IMR-90 (cell line): ENCODE measurements at places on chromosomes 7 and 10. TPM values are rescaled to one million over a fixed set of nuclear protein-coding genes. Genes with fewer than 3 reads are reported as not detected.

MARVELD1 gene
- 12.0 and 15.6 TPM in 2 replicates for total RNA-seq

GJD4 gene
- not detected in 2 replicates for total RNA-seq

GRCh38 chr7:115221456-115221855 lies 299.6 kb downstream of the MDFIC start:
- H3K4me1 ChIP-seq, result peaks cover 3% of the 10 kb centered on the region
- DNase-seq, result peak; percentile 54
- no peaks in the 10 kb centered on the region for H3K36me3 ChIP-seq
- H3K4me3 ChIP-seq, result no peak overlapping the region
- H3K27me3 ChIP-seq, result no peaks in the 10 kb centered on the region

DNA sequence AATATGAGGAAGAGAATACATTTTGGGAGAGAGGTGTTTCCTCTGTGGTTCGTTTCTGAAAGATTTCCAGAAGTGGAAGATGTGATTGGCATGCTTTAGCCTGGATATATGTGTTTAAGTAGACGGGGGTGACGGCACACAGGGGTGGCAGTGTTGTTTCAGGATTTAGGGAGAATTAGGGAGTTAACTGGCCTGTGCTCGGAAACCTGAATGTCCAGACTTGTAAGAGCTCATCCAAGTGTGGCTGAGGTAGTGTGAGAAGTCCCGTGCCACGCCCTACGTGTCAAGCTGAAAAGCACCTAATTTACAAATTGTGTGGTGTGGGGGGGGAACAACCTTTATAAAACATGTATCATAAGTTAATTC lies 1.1 kb downstream of the RALA start:
- H3K4me3 ChIP-seq, result peak overlapping the region; percentile 67
- H3K27ac ChIP-seq, result peak overlapping the region; percentile 76
- peaks cover 9% of the 10 kb centered on the region; the same call in 1 of the 2 replicates for H3K4me1 ChIP-seq
- no peaks in the 10 kb centered on the region; the same call in 1 of the 2 replicates for H3K36me3 ChIP-seq
- DNase-seq, result no peak
- H3K27me3 ChIP-seq, result no peaks in the 10 kb centered on the region

DNA sequence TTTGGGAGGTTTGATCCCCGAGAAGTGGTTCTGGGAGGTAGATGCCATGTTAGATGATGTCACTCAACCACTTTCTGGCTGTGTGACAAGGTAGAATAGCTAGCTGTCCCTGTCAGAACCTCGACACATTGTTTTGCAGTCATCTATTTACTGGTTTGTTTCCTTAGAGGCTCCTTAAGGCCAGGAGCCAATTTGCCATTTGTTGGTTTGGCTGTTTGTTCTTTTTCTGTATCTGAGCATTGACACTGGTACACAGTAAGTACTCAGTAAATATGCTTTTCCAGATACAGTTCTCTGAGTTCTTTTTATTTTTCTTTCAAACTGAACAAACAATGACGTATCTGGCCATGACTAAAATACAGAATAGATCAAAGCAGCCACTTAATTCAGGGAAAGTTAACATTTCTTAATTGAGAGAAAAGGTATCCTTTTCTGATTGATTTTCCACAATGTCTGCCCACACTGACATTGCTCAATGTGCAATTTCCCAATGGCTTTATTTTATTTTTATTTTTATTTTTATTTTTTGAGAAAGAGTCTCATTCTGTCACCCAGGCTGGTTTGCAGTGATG lies 121.6 kb downstream of the SPAG6 start:
- H3K4me1 ChIP-seq, result no peaks in the 10 kb centered on the region
- H3K36me3 ChIP-seq, result no peaks in the 10 kb centered on the region
- peaks cover 26% of the 10 kb centered on the region for H3K27me3 ChIP-seq
- no peak for DNase-seq

DNA sequence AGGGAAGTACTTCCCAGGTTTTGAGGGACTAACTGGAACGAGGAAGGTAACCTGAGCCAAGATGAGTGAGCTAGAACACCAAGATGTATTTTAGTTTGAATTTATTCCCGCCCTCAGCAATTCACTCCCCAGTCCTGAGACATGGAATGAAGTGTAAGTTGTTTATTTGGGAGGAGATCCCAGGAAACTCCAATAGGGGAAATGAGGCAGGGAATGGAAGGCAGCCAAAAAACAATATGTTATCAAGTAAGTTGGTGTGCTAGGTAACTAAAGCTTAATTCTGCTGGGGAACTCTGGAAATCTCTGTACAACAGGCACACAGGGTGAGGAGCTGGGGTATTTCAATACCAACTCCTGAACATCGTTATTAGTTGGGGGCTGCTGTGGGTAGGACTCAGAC lies 189.7 kb upstream of the HDAC9 start:
- no peak overlapping the region for H3K4me3 ChIP-seq
- no peaks in the 10 kb centered on the region for H3K36me3 ChIP-seq
- H3K4me1 ChIP-seq, result no peaks in the 10 kb centered on the region

- no peaks in the 10 kb centered on the region for H3K27me3 ChIP-seq
- no peak overlapping the region for H3K27ac ChIP-seq
- no peaks in the 10 kb centered on the region for H3K4me1 ChIP-seq
- no peaks in the 10 kb centered on the region for H3K36me3 ChIP-seq
Observed at GRCh38 chr10:74651565-74651964, 174.8 kb upstream of the KAT6B start.

PON2 gene
- 36.2 and 49.7 TPM in 2 replicates for total RNA-seq

- H3K27me3 ChIP-seq, result no peaks in the 10 kb centered on the region
- peak overlapping the region; percentile 97 for H3K27ac ChIP-seq
- DNase-seq, result no peak
- no peak overlapping the region for H3K4me3 ChIP-seq
- peaks cover 2% of the 10 kb centered on the region for H3K36me3 ChIP-seq
- H3K4me1 ChIP-seq, result peaks cover 59% of the 10 kb centered on the region
Observed at GRCh38 chr7:2823130-2823529, 21.0 kb downstream of the GNA12 start.

DNA sequence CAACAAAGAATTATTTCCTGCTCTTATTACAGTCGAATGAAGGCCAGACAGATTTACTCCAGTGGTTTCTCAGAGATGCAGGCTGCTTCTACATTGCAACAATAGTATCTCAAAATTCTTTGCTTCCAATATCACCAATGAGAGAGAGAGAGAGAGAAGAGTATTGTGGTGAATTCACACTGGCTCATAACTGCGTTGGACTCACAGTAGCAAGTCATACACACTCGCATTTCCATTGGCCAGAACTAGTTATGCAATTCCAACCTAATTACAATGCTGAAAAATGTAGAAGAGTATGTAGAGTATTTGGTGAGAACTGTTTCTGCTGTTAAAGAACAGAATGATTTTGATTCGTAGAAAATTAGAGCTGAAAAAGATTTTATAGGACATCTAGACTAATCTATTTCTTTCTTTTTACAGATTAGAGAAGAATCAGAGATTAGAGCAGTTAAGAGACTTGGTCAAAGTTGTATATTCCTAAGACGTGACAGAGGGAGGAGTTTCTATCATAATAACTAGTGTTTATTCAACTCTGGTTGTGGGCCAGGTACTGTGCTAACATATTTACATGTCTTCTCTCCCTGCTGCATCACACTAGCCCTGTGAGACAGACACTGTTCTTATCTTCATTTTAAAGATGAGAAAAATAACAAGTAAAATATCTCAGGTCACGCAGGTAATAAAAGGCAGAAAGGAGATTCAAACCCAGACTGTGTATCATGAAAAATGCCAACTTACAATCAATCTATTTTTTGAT lies 34.6 kb upstream of the PDK4 start:
- H3K4me1 ChIP-seq, result no peaks in the 10 kb centered on the region
- no peak for DNase-seq
- H3K27ac ChIP-seq, result no peak overlapping the region
- no peaks in the 10 kb centered on the region for H3K27me3 ChIP-seq

GRCh38 chr7:121546632-121547543 lies 150.8 kb upstream of the FAM3C start:
- H3K27ac ChIP-seq, result no peak overlapping the region
- peaks cover 4% of the 10 kb centered on the region for H3K27me3 ChIP-seq
- DNase-seq, result no peak
- H3K4me1 ChIP-seq, result 0 out of 2 replicates have a peak, but pooled peaks cover 3% of the 10 kb centered on the region
- no peaks in the 10 kb centered on the region for H3K36me3 ChIP-seq
- no peak overlapping the region for H3K4me3 ChIP-seq

- no peak for DNase-seq
- H3K27ac ChIP-seq, result no peak overlapping the region
- no peaks in the 10 kb centered on the region for H3K36me3 ChIP-seq
- H3K27me3 ChIP-seq, result no peaks in the 10 kb centered on the region
- H3K4me3 ChIP-seq, result no peak overlapping the region
Observed at GRCh38 chr7:4168041-4168440, 514.1 kb upstream of the FOXK1 start.

- H3K36me3 ChIP-seq, result no peaks in the 10 kb centered on the region
- DNase-seq, result no peak
- no peak overlapping the region for H3K4me3 ChIP-seq
- H3K27ac ChIP-seq, result no peak overlapping the region
Observed at GRCh38 chr10:77608281-77608680, 29.3 kb downstream of the KCNMA1 start.

GRCh38 chr7:158782761-158783401 lies 46.4 kb downstream of the ESYT2 start:
- H3K27me3 ChIP-seq, result no peaks in the 10 kb centered on the region
- H3K4me1 ChIP-seq, result peaks cover 9% of the 10 kb centered on the region
- H3K4me3 ChIP-seq, result no peak overlapping the region

DNA sequence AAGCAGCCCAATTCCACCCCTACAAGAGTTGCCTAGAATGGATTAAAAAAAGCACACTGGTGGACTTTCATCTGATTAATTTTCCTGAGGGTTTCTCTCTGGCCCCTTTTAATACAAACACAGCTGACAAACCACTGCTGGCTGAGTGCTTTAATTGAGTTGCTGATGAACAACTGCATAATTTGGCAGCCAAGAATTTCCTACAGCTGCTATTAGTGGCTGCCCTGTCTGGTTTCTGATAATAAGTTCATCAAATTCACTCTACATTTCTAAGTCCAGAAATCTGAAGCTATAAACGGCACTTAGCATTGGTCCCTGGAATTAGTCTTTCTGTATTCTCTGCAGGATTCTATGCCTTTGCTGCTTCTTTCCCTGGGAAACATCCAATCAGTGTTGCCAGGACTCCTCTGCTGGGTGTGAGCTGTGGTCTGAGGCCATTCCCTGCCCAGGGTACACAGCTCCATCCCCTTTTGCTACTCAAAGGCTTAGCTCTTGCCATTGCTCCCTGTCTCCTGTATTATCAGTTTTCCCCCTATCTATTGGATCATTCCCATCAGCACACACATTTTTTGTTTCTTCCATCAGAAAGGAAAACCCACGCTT lies 110.6 kb downstream of the LSM5 start:
- H3K4me1 ChIP-seq, result no peaks in the 10 kb centered on the region
- DNase-seq, result no peak
- H3K4me3 ChIP-seq, result no peak overlapping the region
- H3K27me3 ChIP-seq, result no peaks in the 10 kb centered on the region
- no peaks in the 10 kb centered on the region for H3K36me3 ChIP-seq

GRCh38 chr10:133616371-133617130 lies 10.0 kb downstream of the FRG2B start:
- H3K27me3 ChIP-seq, result no peaks in the 10 kb centered on the region
- no peaks in the 10 kb centered on the region for H3K36me3 ChIP-seq
- H3K27ac ChIP-seq, result no peak overlapping the region
- no peak for DNase-seq

OR9A4 gene
- total RNA-seq, result not detected in 2 replicates

GRCh38 chr10:79403441-79404230 lies 41.8 kb downstream of the ZCCHC24 start:
- H3K4me3 ChIP-seq, result no peak overlapping the region
- H3K27ac ChIP-seq, result peak overlapping the region; percentile 50; the same call in 1 of the 2 replicates
- H3K36me3 ChIP-seq, result peaks cover 32% of the 10 kb centered on the region
- no peaks in the 10 kb centered on the region for H3K27me3 ChIP-seq
- DNase-seq, result no peak
- H3K4me1 ChIP-seq, result peaks cover 73% of the 10 kb centered on the region

EBLN1 gene
- not detected in 2 replicates for total RNA-seq

CPN1 gene
- total RNA-seq, result not detected in 2 replicates

GHRHR gene
- not detected in 2 replicates for total RNA-seq

MNX1 gene
- not detected in 2 replicates for total RNA-seq

OPTN gene
- total RNA-seq, result 34.8 and 56.9 TPM in 2 replicates

GRCh38 chr10:34690383-34691049 lies 124.6 kb downstream of the PARD3 start:
- no peak overlapping the region for H3K27ac ChIP-seq
- H3K4me3 ChIP-seq, result no peak overlapping the region
- DNase-seq, result no peak

- peaks cover 13% of the 10 kb centered on the region for H3K4me1 ChIP-seq
- no peak for DNase-seq
- H3K27ac ChIP-seq, result no peak overlapping the region
- no peaks in the 10 kb centered on the region for H3K27me3 ChIP-seq
Observed at GRCh38 chr7:22715969-22716368, 11.0 kb upstream of the IL6 start.

GRCh38 chr7:40659231-40659630 lies 524.4 kb downstream of the SUGCT start:
- no peaks in the 10 kb centered on the region; the same call in 1 of the 2 replicates for H3K4me1 ChIP-seq
- no peak overlapping the region for H3K4me3 ChIP-seq

DNA sequence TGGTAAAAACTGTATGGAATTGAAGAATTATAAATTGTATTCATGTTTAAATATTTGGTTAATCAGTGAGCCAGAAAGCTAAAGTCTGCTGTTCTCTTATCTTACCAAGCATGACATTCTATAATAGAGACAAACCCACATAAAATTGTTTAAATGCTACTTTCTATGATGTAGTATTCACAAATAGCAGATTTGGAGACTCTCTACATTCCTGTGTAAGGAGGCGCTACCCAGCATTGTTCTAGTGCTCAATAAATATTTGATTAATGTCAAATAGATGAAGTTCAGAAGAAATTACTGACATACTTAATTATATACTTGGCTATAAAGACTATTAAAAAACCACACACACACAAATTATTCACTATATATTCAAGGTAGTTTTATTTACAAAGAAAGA lies 49.8 kb downstream of the DOCK4 start:
- H3K27ac ChIP-seq, result no peak overlapping the region
- no peak overlapping the region for H3K4me3 ChIP-seq
- H3K4me1 ChIP-seq, result 0 out of 2 replicates have a peak, but pooled peaks cover 2% of the 10 kb centered on the region
- no peak for DNase-seq
- no peaks in the 10 kb centered on the region for H3K36me3 ChIP-seq

DNA sequence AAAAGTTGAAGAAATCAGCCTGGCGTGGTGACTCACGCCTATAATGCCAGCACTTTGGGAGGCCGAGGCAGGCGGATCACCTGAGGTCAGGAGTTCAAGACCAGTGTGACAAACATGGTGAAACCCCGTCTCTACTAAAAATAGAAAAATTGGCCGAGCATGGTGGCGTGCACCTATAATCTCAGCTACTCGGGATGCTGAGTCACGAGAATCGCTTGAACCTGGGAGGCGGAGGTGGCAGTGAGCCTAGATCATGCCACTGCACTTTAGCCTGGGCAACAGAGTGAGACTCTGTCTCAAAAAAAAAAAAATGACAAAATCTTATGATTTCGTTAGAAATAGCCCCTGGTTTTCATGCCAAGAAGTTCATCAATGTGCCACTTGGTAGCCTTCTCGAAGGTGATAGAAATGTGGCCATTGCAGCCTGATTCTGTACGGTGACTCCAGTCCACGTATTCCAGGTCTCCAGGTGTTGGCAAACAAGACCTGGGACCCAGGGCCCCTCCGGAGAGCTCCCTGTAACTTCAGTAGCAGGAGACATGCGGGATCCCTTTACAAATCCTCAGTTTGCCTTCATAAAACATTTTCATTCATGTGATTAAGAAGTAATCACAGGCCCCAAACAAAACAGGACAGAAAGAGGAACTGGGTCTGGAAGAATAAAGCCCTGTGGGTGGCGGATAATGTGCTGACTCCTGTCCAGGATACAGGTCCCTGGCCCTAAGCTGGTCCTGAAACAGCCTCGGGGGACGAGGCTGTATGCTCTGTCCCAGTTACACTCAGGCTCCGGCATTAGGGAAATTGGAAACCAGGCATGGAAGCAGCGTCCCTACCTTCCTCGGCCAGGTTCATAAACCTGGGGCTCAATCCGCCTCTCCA lies 207.3 kb upstream of the SH2B2 start:
- H3K4me1 ChIP-seq, result no peaks in the 10 kb centered on the region
- H3K36me3 ChIP-seq, result peaks cover 22% of the 10 kb centered on the region
- no peak for DNase-seq
- H3K4me3 ChIP-seq, result no peak overlapping the region
